Hepatic stellate cell (primary cell): ENCODE measurements at places on chromosomes 5 and 9.

- no peak for DNase-seq
Observed at GRCh38 chr9:112377087-112377486, 2.8 kb upstream of the HSDL2 start.

GRCh38 chr5:124919747-124920525, 173.5 kb upstream of the ZNF608 start:
- DNase-seq, result no peak

DNA sequence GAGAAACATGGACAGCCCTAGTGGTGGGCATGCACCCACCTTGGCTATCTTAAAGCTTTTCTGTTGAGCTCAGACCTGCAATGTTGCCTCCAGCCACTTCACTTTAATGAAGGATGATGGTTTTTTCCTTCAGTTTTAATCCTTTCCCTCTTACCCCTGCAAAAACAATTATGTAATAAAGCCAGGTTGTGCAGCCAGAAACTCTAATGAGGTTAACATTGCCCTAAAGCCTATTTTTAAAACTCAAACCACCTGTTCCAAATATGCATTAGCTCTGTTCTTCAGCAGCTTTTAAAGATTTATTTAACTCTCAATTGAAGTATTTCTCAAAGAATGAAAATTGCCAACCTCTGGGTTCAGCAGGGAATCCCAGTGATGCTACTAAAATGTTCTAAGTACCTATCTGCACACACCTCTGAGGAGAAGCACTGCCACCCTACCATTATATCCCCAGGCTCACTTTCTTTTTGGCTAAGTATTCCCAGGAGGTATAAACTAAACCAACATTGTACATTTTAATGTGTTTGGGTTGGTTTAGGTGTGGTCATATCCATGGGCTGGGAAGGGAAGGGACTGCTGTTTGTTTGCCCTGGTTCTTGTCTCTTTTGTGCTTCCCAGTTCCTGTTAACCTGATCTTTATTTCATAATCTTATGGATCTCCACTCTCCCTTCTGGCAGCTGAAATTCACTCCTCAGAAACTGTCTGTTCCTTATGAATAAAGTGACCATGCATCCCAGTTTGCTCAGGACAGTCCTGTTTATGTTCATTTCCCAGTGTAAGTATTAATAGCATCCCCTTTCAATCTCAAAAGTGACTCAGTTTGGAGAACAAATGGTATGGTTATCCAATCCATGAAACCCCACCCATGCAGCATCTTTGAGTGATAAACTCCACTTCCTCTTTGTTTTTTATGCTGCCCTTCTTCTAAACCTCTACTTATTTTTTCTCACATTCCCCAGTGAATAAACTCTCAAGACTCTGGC, 251.7 kb downstream of the RAB3C start:
- DNase-seq, result no peak

GRCh38 chr9:29701559-29701958, 2128.3 kb upstream of the C9orf72 start:
- no peak for DNase-seq

DNA sequence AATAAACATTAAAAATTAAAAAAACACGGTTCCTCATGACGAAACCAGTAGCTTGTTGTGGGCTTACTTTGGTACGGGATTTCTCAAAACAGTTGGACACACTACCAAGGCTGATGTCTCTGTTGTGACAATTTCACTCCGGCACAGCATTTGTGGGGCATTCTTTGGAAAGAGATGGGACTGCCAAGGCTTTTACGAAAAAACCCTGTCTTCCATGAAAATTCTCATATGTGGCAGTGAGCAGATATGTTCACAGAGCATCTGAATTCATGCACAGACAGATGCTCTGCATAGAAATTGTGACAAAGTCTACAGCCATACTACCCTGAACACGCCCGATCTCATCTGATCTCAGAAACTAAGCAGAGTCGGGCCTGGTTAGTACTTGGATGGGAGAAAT, 17.8 kb upstream of the SHROOM1 start:
- DNase-seq, result no peak

DNA sequence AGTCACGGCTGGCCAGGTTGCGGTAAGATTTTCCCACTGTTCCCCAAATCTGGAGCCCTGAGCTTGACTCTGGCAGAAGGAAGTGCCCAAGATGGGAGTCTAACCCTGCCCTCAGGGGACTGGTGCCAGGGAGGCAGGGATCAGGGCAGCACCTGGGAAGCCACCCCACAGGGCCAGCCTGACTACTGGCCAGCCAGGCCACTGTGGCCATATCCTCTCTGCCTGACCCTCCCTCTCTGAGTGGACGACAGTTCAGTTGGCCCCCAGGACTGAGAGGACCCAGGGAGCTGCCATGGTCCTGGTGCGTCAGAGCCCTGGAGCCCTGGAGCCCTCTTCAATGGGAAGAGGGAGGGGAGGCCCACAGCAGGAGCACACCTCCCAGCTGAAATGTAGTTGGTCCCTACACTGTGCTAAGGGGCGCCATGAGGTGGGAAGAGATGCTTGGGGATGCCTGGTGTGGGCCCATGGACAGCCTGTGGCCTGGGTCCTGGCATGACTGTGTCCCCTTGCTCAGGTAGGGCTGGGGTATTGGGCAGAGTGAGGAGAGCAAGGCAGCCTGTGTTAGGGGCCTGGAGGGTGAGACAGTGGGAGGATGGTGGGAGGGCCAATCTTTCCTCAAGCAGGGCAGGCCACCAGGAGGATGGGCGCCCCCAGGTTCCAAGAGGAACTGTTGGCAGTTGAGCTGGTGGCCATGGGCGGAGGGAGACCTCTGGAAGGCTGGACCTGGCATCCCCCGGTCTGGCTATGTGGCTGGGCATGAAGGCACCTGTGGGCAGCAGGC, 81.1 kb downstream of the PHF2 start:
- DNase-seq, result no peak

DNA sequence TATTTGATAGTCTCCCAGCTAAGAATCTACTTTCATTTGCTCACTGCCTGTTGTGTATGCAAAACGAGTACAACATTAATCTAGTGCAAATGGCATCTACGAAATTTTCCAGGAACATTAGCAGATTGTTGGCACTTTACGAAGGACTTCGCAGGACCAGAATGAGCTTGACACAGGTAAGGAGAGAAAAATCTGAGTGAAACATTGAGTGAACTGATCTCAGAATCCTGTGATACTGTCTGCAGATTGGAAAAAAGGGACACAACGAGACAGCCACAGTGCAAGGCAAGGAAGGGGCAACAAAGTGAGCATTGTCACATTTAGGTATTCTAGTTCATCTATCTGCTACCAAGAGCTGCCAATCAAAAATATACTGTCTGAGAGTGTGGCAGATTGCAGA, 350.5 kb downstream of the ZNF608 start:
- DNase-seq, result no peak

DNA sequence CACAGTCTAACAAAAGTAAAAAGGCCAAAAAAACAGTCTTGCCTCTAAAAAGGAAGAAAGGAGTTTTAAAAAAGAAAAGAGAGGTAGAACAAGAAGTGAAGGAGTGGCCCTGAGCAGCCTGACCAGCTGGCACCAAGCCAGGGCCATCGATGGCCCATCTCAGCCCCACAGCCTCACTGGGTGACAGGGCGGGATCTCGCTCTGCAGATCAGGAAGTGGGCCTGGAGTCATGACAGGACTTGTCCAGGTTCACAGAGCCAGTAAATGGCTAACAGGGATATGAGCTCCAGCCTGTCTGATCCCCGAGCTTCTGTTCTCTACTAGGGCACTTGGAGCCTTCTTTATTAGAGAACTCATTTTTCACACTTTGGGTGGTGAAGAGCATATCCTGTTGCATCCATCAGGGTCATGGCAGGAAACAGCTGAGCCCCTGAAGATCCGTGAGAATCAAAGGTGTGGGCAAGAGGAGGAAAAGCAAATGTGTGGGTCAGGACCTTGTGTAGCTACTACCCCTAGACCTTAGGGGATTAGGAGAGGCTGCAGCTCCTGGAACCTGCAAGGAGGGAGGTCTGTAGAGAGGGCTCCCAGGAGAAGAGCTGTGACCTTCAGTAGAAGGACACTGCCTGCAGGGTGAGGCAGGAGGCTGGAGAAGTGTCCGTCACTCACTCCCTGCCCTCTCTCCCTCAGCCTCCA, 299.0 kb upstream of the MSX2 start:
- DNase-seq, result no peak

DNA sequence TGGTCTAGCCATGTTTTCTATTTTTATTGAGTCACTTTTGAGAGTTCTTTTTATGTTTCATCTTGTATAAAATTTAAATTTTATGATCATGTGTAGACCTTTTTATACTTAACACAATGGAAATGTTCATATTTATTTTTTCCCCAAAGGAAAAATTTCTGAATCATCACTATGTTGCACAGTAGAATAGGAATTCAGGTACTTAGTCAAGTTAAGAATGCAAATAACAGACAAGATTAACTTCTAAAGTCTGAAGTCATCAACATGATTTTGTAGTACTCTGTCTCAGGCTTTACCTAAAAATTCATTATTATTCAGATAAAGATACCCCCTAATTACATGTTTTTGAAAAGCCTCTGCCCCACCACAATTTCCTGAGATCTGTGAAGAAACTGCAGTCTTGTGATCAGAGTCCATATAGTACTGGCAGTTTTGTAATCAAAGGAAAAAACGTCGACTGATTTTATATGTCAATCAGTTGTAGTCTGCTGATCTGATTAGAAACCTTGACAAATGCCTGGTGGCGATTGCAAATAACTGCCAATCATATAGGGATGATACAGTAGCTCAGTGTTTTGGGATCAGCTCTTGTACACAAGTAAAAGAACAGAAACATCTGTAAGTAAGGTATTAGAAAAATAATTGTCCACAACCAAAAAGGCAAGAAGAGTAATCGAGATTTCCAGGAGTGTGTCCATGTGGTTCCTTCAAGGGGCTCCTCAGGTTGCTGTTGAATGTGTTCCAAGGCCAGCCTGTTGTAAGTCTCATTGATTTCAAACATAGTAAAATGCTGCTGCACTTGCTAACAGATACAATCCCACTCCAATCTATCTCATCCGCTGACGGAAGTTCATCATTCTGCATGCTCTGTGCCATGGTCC, 352.4 kb downstream of the ARRDC3 start:
- no peak for DNase-seq

DNA sequence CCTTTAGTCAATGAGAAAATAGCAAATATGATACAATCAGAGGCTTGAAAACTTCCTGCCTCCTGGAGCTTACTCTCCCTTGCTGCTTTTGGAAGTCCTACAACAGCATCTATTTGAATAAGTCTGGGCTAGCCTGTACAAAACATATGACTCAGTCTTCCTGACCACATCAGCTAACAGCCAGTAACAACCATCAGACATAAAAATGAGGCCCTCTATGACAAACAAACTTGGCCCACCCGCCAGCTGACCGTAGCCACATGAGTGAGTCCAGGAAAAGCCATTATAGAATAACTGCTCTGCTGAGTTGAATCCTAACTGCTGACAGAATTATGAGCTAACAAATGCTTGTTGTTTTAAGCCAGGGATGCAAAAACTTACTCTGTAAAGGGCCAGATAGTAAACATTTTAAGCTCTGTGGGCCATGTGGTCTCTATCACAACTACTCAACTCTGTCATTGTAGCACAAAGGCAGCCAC, 347.6 kb downstream of the PTPRD start:
- DNase-seq, result peak; percentile 21

GRCh38 chr9:13369431-13369830, 89.9 kb upstream of the MPDZ start:
- no peak for DNase-seq

DNA sequence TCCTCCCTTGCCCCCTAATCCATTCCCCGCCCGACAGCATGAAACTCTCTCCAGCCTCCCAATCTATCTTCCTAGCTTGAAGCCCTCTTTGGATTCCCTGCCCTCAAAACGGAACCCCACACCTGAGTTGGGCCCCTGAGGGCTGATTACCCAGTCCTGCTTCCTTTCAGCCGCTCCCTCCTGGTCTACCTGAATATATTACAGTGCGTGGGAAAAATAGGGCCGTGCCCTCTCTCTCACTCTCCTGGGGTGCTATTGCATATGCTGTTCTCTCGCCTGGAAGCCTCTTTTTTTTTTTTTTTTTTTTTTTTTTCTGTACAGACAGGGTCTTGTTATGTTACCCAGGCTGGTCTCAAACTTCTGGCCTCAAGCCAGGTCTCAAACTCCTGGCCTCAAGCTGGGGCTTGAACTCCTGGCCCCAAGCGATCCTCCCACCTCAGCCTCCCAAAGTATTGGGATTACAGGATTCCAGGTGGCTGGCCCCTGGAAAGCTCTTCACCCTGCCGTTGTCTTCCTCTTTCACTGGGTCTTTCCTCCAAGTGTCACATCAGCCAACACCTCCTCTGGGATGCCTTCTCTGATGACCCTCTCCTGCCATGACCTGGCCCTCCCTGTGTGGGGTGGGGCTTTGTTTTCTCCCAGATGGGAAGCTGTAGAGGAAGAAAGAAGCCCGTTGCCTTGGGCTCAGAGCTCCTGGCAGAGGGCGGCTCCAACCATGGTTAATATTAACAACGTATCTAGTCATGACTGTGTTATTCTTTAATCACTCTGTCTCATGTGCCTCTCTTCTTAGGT, 8.2 kb downstream of the DNM1 start:
- DNase-seq, result no peak

DNA sequence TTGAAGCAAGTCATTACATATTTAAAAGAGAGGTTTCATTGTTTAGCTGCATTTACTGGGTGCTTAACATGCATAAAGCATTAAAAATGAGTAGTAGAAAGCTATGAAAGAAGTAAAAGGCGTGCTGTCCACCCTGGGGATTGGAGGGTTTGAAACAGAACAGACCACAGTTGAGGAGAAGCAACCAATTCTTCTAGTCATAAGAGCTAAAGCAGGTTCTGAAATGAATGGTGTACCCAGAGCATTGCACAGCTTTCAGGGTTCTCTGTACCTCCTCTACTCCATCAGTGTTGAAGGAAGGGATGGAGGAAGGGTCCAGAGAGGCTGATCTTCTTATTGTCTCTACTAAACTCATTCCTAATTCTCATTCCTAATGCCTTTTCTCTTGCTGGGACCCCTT, 68.9 kb downstream of the SH3RF2 start:
- no peak for DNase-seq

GRCh38 chr9:113238859-113239232, 17.5 kb downstream of the SLC31A1 start:
- DNase-seq, result no peak

- peak; percentile 30 for DNase-seq
Observed at GRCh38 chr9:108933231-108933717, 650 bp downstream of the ELP1 start.

DNA sequence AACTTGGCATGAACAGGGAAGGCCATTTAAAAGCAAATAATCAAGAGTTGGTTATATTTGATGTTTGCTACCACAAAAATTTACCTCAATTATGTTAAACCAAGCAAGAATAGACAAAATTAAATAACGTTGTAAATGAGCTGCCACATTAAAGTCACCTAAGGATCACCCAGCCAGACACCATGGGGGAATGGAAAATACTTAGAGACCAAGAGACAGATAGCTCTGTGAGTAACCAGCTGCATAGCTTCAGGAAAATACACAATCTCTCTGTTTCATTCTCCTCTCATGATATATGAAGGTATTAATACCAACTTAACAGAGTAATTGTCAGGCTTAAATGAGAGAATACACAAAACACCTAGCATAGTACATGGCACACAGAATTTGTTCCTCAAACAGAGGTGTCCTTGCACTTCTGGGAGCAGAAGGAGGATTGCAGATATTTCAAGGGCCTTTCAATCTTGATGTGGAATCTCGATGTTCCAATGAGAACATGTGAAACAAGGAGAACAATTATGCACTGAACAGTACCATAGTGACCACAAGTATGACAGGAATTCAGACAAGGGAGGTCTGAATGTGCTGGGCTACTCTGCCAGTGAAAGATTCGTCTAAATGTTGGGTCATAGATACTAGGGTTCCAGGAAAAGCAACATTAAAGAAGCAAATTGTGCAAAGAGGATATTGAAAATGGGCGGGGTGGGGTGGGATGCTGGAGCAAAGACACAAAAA, 18.6 kb downstream of the JAKMIP2 start:
- no peak for DNase-seq
